CD4-positive, alpha-beta T cell (primary cell): ENCODE measurements at places on chromosomes 6 and 20. TPM values are rescaled to one million over a fixed set of nuclear protein-coding genes. Genes with fewer than 3 reads are reported as not detected.

DNA sequence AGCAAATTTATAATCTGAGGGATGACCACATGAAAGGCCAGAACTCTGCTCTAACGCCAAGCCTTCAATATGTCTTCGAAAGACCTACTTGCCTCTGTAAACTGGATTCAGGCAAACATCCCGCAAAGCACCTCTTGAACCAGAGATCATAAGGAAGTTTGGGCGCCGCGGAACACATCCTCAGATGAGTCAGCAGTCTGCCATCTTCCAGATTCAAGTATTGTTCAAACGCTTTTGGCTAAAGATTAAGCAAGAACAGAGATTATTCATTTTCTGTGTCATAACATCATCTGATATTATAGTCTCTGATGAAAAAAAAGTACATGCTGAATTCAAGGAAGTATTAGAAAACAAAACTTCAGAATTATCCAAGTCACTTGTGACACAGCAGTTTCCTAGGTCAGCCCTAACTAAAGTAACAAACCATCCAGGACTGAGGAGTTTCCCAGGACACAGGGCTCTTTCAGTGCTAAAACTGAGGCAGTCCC lies 20.8 kb downstream of the TBC1D7 start:
- peak; percentile 56 for DNase-seq

ENPP3 gene
- 0.22 TPM for total RNA-seq

GRCh38 chr6:138540468-138540867 lies 41.2 kb upstream of the NHSL1 start:
- DNase-seq, result no peak

DNA sequence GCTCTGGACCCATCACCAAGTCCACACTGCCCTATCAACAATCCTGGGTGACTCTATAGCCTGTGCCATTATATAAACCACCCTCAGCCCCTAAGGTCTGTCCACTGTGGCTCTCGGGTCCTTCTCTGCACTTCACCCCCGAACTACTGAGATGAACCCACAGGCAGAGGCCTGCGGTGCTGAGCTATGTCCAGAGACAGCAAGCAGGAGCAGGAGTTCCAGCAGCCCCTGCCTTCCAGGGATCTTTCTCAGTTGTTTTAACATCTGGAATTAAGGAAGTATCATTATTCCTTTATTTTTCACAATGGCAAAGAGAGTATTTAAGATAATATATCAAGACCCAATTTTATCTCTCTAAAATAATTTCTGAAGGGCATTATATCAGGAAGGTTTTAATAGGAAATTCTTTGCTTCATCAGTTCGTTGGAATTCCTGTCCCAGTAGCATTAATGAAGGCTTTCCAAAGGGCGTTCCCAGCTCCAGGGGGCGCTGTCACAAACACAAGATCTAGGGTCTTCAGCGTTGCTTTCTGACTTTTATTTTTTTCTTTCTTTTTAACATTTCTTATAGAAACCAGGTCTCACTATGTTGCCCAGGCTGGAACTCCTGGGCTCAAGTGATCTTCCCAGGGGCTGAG lies 27.3 kb downstream of the RRBP1 start:
- peak; percentile 39 for DNase-seq

GJA10 gene
- total RNA-seq, result not detected

KHDRBS2 gene
- total RNA-seq, result not detected

GRCh38 chr6:38640216-38640909 lies 634 bp upstream of the BTBD9 start:
- DNase-seq, result no peak

TRIM31 gene
- not detected for total RNA-seq

DNA sequence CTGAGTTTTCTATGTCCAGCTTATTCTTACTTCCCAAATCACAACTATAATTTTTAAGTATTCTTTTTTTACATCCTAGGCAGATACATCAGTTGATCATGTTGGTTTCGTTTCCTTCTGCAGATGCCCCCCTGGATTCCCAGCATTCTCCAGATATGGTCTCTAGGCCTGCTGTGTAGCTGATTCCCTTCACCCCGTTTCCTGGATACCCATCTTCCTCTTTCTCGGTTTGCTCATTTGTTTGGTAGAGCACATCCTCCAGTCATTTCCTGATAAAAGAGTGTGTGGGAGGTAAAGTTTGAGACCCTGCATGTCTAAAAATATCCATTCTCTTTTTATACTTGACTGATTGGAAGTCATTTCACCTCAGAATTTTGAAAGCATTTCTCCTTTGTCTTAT lies 66.4 kb downstream of the ANKS1A start:
- DNase-seq, result no peak

RPN2 gene
- 65.8 TPM for total RNA-seq

DNA sequence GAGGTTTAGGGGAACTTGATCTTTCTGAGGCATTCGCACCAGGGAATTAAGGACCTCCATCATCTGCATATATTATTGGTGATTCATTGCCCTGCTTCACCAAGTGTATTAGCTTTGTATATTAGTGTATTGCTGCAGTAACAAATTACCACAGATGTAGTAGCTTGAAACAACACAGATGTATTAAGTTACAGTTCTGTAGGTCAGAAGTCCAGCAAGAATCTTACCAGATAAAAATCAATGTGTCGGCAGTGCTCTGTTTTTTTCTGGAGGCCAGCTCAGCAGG lies 65.8 kb downstream of the HMGN3 start:
- DNase-seq, result no peak

- DNase-seq, result no peak
These were observed 151.9 kb upstream of the ZNF184 start for GRCh38 chr6:27624694-27625262.

CNKSR3 gene
- not detected for total RNA-seq

GRCh38 chr6:132322398-132322797 lies 78.9 kb downstream of the MOXD1 start:
- DNase-seq, result no peak

GRCh38 chr20:46999801-47000465 lies 105.3 kb downstream of the EYA2 start:
- no peak for DNase-seq

DNA sequence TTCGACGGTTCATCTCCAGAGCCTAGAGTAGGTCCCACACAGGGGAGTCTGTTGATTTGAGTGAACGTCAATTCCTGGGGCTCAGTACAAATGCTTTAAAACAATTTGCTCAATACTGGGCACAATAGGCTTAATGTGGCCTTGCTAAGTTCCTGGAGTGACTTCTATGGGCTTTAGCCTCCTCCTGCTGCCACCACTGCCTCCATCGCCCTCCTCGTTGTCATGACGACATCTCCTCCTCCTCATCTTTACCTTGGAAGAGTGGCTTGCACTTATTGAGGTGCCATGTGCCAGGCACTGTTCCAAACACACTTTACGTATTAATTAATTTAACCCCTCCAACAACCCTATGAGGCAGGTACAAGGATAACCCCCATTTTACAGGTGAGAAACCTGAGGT lies 11.8 kb upstream of the ZMYND8 start:
- no peak for DNase-seq

IL17A gene
- total RNA-seq, result not detected

- DNase-seq, result no peak
These were observed 67.0 kb downstream of the FAM50B start for GRCh38 chr6:3916211-3916610.

- DNase-seq, result no peak
These were observed 9.8 kb downstream of the SERPINB9 start for GRCh38 chr6:2893281-2893680.

- no peak for DNase-seq
These were observed 198.5 kb upstream of the SLC24A3 start for GRCh38 chr20:19013907-19014306.

DNA sequence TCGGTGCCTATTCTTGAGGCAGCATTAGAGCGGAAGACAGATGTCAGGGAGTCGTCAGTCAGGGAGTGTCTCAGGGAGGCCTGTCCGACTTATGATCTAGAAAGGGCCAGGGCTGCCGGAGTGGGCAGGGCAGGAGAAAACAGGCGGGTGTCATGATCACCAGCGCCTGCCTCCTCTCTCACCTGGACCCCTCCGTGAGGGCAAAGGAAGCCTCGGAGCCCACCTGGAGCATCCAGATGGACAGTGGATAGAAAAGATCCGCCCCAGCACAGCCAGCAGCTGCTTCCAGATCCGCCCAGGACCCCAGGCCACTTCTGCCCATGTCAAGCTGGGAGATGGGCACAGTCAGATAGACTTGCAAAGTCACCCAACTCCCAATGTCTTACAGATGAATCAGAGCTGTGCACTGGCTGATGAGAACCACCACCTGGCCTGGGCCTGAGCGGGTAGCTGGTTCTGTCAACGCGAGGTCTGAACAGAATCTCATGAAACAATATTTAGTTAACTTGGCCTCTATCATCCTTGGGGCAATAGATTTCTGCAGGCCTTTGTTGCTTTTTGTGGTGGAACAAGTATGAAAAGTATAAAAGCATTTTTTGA lies 22.2 kb downstream of the PSMG4 start:
- no peak for DNase-seq

GRCh38 chr6:151659212-151659611 lies 148.3 kb upstream of the ESR1 start:
- no peak for DNase-seq

GRCh38 chr6:54060286-54060685 lies 51.0 kb upstream of the MLIP start:
- DNase-seq, result no peak

GRCh38 chr6:165674155-165675029 lies 11.4 kb upstream of the PDE10A start:
- DNase-seq, result no peak

GRCh38 chr6:95866732-95867131 lies 149.0 kb upstream of the FUT9 start:
- DNase-seq, result no peak

DNA sequence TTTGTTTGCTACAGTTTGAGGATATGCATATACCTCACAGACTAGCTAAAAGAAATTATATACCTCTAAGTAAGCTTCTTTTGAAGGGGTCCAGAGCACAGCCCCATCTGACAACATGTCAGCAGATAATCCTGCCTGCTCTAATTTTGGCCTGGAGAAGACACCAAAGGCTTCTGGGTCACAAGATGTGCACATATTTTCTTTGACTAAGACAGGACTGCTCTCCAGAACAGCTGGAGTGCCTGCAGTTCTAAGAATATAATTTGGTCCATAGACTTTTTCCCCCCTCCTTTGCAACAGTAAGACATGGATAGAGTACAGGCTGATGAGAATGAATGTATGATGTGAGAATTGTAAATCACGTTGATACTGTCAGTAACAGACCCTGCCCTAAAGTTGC lies 107.9 kb upstream of the KCNK16 start:
- DNase-seq, result no peak

DNA sequence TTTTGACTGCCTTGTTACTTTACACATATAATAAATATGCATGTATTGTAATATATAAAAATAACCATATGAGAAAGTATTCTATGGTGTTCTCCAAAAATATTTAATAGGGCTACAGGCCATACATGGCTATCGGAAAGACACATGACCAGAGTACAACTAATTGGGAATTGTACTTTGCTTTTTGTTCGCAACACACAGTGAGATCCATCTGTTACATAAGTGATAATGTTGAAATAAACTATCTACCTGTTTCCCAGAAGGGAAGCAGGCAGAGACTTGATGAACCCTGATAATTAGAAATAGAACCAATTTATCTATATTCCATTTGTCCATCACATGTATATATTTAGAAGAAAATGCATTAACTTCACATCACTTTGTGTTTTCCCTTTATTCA lies 344.0 kb upstream of the PLCB4 start:
- no peak for DNase-seq

GRCh38 chr20:63222541-63222940 lies 6.6 kb upstream of the YTHDF1 start:
- no peak for DNase-seq

RBBP8NL gene
- total RNA-seq, result not detected

DEFB123 gene
- total RNA-seq, result not detected

GRCh38 chr20:31580706-31581105 lies 24.4 kb upstream of the ID1 start:
- DNase-seq, result no peak

DDX43 gene
- 2.2 TPM for total RNA-seq

- peak; percentile 54 for DNase-seq
These were observed 49.6 kb upstream of the ZNF217 start for GRCh38 chr20:53643031-53643832.

PLAGL2 gene
- 16.9 TPM for total RNA-seq

DNA sequence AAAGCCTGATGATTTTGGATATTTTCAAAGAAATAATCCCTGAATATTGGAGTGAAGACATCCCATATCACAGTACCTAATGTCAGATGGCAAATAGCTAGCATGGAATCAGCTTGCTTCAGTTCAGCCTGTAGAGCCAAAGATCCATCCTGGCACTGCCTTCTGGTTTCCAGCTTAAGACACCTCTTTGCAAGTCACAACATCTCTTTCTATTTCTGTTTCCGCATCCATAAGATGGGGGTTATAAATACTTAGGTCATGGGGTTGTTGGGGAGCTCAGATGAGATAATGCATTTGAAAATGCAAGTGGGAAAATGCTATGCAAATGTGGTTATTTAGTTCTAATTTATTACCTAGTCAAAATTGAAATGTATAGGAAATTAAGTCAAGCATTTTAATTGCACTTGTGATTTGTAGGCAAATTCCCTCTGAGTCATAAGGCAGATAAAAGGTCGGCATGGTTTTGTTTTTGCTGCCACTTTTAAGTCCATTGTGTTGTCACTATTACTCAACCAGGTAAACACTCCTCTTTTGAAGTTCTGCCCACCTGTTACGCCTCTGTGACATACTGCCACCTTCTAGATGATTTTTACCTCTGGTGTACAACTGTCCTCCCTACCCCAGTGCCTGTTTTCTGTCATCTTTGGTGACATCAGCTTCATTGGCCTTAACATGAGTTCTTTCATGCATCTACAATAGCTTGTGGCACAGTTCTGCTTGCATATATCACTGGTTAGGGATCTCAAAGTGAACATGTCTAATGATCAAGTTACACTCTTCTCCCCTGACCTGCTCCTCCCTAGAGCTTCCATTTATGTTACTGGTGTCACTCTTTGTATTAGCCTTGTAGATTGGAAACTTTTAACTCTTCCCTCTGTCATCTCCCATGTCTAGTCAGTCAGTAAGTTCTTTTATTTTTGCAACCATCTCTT lies 96.6 kb downstream of the CDKAL1 start:
- DNase-seq, result no peak

ULBP3 gene
- not detected for total RNA-seq

DNA sequence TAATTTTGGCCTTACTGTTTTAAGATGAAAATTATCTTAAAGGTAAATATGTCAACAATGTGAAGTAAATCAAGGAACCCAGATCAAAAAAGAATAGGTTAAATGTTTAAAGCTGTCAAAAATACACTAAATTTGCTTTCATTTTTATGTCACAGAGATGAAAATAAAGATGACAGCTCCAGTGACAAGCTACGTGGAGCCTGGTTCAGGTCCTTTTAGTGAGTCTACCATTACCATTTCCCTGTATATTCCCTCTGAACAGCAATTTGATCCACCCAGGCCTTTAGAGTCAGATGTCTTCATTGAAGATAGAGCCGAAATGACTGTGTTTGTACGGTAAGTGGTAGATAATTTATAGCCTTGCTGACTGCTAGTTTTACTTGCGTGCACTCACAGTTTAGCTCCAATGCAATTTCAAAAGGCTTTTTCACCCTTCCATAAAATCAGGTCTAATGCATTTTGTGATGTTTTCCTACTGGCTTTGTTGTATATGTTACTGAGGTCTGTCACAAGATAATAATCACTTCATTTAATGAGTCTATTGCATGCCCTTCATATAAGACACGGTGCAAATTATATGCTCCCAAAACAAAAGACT lies 1.9 kb downstream of the HEBP2 start:
- DNase-seq, result no peak

- DNase-seq, result no peak
These were observed 61.7 kb upstream of the ZMYND8 start for GRCh38 chr20:47418069-47418757.

- DNase-seq, result no peak
These were observed 35.8 kb downstream of the GCNT2 start for GRCh38 chr6:10556992-10557391.

HRH3 gene
- total RNA-seq, result not detected

TBC1D20 gene
- 16.1 TPM for total RNA-seq
